ENCODE measurements at places on chromosomes 7 and 10.

GRCh38 chr7:148306759-148307158, 283.8 kb upstream of the C7orf33 start:
- no peak for DNase-seq

DNA sequence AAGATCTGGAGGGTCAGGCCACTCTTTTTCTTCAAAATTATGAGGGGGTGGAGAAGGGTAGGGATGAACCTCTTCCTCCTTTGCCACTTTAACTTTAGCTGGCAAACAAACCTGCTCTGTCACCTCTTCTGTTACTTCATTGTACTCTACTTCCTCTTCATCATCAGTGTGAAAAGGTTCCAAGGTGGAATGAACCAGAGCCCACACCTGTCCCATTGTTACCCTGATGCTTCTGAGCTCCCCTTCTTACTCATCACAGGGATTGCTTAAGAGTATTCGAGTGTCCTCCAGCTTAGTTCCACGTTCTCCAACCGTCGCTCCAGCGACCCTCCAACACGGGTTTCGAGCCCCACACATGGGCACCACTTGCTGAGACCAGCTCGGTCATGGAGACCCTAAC, 5.2 kb downstream of the MRPS24 start:
- DNase-seq: no peak

DNA sequence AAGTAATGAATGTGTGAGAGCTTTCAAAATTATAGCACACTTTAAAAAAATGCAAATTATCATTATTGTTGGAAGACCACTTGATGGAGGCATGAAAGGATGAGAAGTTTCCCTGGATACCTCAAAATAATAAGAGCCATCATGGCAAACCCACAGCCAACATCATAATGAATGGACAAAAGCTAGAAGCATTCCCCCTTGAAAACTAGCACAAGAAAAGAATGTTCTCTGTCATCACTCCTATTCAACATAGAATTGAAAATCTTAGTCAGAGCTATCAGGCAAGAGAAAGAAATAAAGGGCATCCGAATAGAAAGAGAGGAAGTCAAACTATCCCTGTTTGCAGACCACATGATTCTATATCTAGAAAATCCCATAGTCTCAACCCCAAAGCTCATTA, 887.2 kb upstream of the LRRTM3 start:
- no peak for DNase-seq

GRCh38 chr10:18664841-18665478, 5.7 kb downstream of the ARL5B start:
- no peak for DNase-seq

DNA sequence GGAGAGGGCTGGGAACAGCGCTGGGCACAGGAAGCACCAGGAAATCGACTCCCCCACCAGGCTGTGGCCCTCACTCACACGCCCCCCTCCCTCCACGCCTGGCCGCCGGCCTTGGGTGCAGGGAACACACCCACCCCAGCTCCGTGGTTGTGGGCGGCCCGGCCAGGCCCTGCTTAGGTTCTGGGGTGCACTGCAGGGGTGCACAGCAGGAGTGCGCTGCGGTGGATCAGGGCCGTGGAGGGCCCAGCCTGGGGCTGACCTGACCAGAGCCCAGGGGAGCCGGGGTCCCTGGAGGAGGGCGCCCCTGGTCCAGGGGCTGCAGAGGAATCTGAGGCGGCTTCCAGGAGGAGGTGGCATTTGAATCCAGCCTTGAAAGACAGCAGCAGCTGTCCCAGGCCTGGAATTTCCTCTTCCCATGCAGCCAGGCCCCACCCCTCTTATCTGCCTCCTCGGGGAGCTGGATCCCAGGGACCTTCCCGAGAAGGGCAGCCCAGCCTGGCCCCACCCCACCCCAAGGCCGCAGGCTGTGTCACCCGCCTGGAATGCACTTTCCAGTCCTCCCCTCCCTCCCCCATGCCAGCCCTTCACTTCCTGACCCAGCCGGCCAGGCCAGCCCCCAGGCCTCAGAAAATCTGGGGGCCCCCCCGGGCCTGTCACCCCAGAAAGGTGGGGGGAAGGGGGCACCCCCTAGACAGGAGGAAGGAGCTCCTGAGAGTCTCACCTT, 18.4 kb upstream of the PDGFA start:
- no peak for DNase-seq

- DNase-seq: no peak
These were observed 23.6 kb downstream of the PITRM1 start for GRCh38 chr10:3148994-3149393.

DNA sequence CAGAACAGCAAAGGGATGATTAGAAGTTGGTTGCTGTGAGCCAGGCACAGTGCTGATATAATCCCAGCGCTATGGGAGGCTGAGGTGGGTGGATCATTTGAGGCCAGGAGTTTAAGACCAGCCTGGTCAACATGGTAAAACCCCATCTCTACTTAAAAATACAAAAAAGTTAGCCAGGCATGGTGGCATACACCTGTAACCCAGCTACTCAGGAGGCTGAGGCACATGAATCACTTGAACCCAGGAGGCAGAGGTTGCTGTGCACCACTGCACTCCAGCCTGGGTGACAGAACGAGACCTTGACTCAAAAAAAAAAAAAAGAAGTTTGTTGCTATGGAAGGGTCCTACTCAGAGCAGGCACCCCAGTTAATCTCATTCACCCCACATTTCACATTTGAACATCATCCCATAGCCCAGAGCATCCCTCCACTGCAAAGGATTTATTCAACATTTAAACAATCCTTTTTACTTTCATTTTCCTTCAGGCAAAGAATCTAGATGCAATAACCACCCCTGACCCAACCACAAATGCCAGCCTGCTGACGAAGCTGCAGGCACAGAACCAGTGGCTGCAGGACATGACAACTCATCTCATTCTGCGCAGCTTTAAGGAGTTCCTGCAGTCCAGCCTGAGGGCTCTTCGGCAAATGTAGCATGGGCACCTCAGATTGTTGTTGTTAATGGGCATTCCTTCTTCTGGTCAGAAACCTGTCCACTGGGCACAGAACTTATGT, 4.1 kb downstream of the IL6 start:
- no peak for DNase-seq

GRCh38 chr7:30237271-30237695, 47.1 kb upstream of the ZNRF2 start:
- DNase-seq: no peak

GRCh38 chr7:42274053-42274452, 37.0 kb upstream of the GLI3 start:
- DNase-seq: no peak

DNA sequence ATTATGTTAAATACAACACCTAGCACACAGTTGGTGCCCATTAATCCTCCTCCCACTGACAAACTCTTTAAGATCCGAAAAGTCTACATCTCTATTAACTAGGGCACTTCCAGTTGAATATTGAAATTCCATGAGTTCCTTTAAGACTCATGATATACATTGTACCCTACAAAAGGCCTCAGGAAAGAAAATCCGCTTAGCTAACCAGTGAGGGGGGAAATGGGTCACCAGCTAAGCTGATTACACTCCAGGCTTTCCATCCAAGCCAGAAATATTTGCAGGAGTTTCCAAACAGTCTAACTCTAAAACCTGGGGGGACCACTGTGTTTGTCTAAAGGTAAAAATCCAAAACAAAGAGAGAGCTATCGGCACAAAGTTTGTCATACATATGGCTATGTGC, 1.3 kb upstream of the LRIT2 start:
- DNase-seq: no peak

- no peak for DNase-seq
These were observed 167.9 kb downstream of the NEURL1 start for GRCh38 chr10:103661198-103661950.

DNA sequence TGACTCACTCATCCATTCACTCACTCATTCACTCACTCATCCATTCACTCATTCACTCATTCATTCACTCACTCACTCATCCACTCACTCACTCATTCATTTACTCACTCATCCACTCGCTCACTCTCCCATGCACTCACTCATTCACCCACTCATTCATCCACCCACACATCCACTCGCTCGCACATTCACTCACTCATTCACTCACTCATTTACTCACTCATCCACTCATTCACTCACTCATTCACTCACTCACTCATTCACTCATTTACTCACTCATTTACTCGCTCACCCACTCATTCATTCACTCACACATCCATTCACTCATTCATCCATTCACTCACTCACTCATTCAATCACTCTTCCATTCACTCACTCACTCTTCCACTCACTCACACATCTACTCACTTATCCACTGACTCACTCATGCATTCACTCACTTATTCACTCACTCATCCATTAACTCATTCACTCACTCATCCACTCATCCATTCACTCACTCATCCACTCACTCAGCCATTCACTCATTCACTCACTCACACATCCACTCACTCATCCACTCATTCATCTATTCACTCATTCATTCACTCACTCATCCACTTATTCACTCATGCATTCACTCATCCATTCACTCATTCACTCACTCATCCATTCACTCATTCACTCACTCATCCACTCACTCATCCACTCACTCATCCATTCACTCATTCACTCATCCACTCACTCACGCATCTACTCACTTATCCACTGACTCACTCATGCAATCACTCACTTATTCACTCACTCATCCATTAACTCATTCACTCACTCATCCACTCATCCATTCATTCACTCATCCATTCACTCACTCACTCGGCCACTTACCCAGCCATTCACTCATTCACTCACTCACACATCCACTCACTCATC, 74.0 kb downstream of the CARD11 start:
- no peak for DNase-seq

DNA sequence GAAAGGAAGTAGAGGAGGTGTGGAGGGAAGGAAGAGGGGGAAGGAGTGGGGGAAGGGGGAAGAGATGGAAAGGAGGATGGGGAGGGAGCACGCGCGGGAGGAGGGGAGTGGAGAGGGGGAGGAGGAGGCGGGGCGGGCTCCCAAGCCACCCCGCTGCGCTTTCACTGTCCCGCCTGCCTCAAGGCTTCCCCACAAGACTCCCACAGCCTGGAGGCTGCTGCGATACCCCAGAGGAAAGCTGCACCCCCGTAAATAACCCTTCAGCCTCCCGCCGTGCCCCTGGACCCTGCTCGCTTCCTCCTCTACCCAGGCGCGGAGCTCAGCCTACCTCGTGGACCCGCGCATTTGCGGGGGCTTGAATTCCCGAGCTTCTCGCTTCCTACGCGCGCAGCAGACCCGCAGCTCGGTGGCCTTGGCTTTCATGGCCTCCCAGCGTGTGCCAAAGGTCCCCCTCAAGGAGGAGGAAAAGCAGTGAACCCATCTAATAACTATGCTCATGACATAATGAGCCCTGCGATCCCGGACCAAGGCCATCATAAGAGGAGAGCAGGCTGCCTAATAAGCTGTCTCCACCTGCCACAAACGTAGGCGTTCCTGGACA, at the start of gene C10orf67:
C10orf67 (minus strand) TSS at position 557 of the 601 bp plus-strand sequence; CDS start at position 534, 23 bp downstream.
- peak; percentile 53 for DNase-seq

DNA sequence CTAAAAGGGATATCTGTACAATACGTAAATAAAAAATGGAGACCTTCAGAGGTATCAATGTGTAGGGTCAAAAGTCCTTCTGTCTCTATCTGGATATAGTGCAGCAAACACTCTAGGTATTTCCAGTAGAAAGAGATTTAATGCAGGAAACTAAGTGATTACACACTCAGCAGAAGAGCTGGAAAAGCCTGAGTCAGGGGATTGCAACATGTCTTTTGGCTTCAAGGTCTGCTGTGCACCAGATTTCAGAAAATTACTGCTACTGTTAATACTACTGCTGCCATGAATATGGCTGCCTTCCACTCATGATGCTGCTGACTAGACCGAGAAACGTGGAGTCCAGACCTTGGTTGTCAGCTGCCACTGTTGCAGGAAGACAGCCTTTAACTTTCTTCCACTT, 94.9 kb upstream of the DLX6 start:
- DNase-seq: no peak

DNA sequence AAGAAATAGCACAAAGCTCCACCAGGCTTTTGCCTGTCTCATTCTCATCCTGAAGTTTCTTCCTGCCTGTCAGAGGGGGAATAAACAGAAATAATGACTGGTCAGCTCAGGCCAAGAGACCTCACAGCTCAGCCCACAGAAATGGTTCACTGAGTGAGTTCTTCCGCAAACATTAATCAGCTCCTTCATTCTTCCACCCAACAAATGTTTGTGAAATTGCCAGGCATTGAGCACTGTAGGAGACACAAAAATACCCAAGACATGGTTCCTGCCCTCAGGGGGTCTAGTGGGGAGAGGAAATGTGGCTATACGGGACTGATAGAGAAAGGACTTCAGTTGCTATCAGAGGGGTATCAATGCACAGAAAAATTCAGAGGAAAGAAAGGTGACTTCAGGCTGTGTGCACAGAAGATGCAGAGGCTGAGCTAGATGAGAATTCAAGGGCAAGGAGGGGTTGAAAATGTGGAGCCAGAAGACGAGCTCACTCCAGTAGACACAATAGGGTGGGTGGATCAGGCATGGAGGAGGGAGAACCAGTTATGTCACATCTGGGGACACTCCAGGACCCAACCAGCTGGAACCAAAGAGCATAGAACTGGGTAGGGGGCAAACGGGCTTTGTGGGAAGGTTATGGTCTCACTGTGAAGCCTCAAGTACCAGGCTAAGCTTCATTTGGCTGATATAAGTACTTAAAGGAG, 20.9 kb downstream of the MYOF start:
- no peak for DNase-seq

DNA sequence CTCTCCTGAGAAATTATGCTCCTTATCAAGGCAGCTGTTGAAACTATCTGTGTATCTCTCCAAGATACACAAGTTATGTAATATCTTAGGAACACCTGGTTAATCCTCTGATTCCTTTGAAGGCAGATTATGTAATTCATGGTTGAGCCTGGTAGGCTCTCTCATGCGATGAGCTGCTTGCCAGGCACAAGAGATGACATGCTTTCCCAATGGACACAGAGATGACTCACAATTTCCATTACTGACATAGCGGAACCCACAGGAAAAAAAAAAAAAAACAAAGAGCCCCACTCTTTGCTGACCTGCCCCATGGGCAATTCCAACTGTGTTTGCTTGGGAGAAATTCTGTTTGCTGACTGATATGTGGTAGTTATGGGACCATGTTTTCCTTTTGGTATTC, 736.4 kb upstream of the PHF14 start:
- no peak for DNase-seq

DNA sequence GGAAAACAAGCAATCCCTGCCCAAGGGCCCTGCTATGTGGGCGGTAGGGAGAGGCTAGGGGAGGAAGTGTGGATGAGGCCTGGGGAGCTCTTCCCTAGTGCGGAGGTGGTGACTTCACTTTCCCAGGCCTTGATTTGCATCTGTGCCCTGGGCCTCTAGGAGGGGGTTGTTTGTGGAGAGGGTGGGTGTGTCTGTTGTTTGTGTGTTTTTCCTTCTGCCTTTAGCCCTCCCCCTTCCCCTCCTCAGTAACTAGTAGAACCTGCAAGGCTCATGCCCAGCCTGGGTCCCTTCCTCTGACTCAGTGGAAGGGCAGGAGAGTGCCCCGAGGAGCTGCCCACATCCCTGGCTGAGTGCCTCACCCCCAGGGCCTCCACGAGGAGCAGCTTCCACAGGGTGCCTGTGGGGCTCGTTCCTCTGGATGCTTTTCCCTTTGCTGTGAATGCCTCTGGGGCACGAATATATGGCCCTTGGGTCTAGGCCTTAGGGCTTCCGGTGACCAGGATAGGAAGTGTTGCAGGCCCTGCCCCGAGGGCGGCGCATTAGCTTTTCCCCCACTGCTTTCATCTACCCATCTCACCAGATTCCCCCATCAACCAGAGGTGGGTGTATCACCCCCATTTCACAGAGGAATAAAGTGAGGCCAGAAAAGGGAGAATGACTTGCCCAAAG, 89.4 kb upstream of the DUSP5 start:
- no peak for DNase-seq

Data from occipital lobe (tissue), 3 donors.